ENCODE measurements at places on chromosomes 12 and 14.
A peak's percentile ranks its signal among the peaks of the same experiment; 100 is the strongest.

DNA sequence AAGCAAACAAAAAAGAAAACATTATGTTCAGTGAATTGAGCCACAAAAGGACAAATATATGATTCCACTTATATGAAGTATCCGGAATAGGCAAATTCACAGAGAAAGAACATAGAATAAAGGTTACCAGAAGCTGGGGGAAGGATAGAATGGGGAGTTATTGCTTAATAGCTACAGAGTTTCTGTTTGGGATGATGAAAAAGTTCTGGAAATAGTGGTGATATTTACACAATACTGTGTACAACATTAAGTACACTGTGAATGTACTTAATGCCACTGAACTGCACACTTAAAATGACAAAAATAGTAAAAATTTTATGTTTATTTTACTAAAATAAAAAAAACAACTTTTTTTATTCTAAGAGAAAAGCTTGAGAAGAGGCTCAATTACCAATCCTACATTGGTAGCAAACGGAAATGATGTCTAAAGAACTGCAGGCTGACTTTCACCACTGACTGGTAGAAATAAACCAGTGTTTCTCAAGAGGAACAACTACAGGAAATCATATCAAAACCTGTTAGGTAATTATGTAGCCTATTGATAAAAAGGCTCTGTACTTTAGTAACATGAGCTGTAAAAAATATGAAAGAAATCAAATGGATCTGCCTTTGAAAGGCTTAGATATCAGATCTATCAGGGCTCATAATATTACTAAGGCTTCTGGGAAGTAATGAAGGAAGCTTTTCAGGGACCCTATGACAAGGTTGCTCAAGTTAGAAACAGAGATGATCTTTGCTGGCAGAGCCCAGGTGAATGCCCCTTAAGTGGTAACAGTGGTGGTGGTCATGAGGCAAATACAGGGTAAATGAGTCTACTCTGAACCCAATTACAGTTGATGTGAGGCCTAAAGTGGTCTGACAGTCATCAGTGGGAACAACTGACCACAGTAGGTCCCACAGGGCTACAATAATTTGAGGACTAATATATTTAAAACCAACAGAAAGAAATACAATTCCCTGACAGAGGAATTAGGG lies 41.3 kb downstream of the BAZ1A start:
- DNase-seq, result no peak

GRCh38 chr14:74661726-74662450 lies 49.9 kb upstream of the LTBP2 start:
- DNase-seq, result no peak

GRCh38 chr14:32808644-32809043 lies 130.0 kb upstream of the NPAS3 start:
- DNase-seq, result no peak

- no peak for DNase-seq
Measured at GRCh38 chr12:106035421-106035820, 103.3 kb downstream of the NUAK1 start.

DNA sequence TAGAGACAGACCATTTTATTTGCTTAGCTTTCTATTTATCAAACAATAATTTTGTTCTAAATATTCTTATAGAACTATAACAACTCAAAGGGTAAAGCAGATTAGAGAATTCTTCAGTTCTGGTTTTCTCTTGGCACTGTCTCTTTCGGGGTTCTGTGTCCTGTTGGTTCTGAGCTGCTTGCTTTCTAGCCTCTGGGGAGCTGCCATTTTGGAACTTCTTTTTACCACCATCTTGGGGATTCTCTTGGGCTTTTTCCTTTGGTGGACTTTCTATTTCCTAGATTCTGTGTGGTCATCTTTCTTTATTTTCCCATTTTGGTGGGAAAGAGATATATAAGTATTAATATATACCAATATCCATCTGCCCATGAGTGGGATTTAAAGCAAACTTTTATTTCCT lies 467.7 kb downstream of the PCNX1 start:
- DNase-seq, result no peak

DNA sequence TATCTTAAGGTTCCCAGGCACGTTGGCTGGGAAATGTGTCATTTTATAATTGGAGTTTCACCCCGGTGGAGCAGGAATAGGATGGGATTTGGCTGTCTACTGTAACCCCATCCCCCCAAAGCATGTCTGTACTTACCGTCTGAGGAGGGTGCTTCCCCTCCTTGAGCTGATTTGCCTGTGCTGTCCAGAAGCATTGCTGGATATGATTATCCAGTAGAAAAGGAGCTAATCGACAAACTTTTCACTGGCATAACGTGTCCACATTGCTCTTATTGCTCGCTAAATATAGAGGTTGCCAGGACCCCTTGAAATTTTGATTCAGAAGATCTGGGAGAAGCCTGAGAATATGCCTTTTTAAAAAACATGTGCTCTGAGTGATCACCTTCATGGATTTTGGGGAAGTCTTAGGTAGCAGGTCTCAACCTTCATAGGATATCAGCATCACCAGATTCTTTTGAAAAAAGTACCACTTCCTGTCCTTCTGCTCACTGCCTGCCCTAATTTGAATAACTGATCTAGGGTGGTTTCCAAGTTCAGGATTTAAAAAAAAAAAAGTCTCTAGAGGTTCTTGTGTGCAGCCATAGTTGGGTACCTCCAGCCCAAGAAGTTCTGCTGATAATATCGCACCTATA lies 80.4 kb upstream of the KCNA1 start:
- peak; percentile 57 for DNase-seq

DNA sequence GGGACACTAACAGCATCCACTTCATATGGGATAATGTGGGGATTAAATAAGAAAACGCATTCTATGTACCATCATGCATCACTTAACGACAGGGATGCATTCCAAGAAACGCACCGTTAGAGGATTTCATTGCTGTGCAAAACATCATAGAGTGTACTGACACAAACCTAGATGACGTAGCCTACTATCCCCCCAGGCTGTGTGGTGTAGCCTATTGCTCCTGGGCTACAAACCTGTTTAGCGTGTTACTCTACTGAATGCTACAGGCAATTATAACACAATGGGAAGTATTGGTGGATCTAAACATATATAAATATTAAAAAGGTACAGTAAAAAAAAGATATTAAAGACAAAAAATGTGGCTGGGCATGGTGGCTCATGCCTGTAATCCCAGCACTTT lies 230.6 kb downstream of the KSR2 start:
- DNase-seq, result no peak

DNA sequence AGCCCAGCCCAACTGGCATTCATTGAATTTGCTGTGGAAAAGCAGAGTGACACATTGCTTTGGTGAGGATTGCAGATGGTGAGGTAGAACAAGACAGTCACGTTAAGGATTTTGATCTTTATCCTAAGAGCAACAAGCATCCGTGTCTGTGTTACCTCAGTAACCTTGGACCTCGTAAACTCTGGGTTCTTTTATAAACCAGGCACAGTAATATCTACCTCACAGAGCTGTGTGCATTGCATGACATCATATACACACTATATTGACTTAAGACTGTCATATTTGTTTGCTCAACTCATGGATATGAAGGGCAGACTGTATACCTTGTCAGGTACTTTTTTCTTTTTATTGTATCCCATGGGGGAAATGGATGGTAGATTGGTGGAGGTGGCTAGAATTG lies 156.2 kb downstream of the ETV6 start:
- no peak for DNase-seq

DNA sequence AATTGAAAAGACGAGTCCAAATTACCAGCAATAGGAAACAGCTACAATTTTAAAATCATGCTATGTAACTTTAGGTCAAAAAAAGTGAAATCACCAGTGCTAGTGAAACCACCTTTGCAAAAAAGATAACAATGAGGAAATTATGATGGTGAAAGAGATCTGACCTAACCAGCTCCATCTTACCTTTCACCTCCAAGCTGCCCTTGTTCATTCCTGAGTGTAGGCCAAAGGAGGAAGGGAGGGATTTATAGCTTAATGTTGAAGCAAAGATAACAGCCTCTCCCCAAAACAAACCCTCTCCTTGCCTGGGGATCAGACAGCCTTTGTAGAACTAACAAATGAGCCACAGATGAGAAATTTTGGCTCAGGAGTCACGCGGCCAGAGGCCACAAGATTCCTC lies 83.2 kb upstream of the EIF5 start:
- DNase-seq, result no peak

DNA sequence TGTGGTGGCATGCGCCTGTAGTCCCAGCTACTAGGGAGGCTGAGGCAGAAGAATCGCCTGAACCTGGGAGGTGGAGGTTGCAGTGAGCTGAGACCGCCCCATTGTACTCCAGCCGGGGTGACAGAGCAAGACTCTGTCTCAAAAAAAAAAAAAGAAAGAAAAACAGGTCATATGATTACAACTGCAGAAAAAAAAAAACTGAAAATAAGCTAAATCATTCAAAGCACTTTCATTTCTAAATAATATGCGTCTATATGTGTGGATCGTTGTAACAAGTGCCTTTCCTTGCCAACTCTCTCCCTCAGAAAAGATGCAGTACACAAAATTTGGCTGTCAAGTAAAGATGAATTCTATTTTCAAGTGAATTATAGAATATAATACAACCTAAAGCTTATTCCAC lies 42.4 kb downstream of the ATXN2 start:
- DNase-seq, result no peak
